ENCODE measurements at places on chromosomes 1 and 21.

- DNase-seq: no peak
Observed at GRCh38 chr1:226732856-226733291, 6.2 kb downstream of the ITPKB start.

GRCh38 chr1:244304656-244305055 lies 147.1 kb downstream of the ADSS2 start:
- no peak for DNase-seq

GRCh38 chr1:158147401-158147800 lies 33.3 kb upstream of the CD1D start:
- no peak for DNase-seq

- no peak for DNase-seq
Observed at GRCh38 chr1:41762251-41762650, 156.5 kb downstream of the HIVEP3 start.

DNA sequence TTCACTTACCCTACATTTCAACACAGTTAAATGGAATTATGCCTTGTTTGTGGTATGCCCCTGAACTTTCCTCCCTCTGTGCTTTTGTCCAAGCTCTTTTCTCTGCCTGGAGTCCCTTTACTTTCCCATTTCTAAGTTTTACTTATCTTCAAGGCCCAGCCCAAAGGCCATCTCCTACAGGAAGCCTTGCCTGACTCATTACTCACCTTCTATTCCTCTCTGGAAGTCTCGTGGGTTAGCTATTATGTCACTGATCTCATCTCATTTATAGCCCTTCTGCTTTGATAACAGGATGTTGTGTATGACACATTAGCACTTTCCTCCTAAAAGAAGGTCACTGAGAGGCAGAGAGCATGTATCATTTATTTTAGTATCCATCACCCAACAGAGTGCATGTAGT lies 78.8 kb upstream of the CD1D start:
- no peak for DNase-seq

GRCh38 chr1:147722124-147722523 lies 38.3 kb downstream of the GJA5 start:
- no peak for DNase-seq

DNA sequence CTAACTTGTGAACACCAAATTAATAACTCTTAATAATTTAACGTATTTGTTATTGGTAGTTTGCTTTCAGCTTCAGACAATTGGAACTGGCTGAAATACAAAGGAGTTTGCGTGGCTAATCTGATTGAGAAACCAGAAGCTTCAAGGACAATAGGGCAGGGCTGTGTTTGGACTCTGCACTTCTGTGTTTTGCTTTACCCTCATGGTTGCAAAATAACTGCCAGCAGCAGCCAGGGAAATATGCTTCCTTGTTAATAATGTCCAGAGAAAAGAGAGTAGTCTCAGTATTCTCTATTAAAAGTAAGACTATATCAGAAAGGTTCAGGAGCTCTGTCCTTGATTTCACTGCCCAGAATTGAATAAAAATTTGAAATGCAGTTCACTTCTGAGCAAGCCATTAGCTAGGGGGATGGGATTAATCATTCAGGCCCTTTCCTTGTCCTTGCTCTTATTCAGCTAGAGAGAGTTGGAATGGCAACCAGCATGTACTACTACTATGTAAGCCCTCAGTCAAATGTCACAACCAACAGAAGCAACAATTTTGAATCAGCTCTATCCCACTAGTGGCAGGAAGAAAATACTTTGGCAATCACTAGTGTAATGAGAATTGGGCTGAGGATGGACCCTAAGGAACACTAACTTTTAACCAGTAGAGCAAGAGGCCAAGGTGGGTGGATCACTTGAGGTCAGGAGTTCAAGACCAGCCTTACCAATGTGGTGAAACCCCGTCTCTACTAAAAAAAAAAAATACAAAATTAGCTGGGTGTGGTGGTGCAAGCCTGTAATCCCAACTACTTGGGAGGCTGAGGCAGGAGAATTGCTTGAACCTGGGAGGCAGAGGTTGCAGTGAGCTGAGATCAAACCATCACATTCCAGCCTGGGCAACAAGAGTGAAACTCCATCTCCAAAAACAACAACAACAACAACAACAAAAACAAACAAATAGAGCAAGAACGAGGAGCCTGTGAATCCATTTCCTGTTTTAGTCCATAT lies 76.8 kb downstream of the POU2F1 start:
- no peak for DNase-seq

GRCh38 chr1:221921936-221922335 lies 180.0 kb upstream of the DUSP10 start:
- no peak for DNase-seq

DNA sequence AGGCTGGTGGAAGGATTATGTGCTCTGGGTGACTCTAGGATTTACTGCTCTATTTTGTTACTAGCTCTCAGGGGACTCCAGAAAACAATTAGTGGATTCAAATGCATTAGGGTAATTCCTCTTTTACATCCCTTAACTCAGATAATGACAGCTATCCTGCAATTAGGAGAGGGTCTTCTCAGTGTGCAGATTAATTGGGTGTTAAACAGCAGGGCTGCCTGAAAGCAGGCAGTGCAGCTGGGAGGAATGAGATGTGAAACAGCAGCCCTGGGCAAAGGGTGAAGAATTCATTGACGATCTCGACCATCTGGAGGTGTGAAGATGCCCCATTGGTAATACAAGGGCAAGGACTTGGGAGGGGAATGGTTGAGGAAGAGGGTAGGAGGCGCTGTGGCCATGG lies 66.1 kb downstream of the HTR6 start:
- no peak for DNase-seq

- DNase-seq: peak; percentile 30
Observed at GRCh38 chr1:232629250-232630046, 485 bp downstream of the SIPA1L2 start.

GRCh38 chr1:174152427-174152826 lies 6.9 kb upstream of the RABGAP1L start:
- no peak for DNase-seq

GRCh38 chr1:68132426-68133130 lies 82.2 kb upstream of the DIRAS3 start:
- no peak for DNase-seq

DNA sequence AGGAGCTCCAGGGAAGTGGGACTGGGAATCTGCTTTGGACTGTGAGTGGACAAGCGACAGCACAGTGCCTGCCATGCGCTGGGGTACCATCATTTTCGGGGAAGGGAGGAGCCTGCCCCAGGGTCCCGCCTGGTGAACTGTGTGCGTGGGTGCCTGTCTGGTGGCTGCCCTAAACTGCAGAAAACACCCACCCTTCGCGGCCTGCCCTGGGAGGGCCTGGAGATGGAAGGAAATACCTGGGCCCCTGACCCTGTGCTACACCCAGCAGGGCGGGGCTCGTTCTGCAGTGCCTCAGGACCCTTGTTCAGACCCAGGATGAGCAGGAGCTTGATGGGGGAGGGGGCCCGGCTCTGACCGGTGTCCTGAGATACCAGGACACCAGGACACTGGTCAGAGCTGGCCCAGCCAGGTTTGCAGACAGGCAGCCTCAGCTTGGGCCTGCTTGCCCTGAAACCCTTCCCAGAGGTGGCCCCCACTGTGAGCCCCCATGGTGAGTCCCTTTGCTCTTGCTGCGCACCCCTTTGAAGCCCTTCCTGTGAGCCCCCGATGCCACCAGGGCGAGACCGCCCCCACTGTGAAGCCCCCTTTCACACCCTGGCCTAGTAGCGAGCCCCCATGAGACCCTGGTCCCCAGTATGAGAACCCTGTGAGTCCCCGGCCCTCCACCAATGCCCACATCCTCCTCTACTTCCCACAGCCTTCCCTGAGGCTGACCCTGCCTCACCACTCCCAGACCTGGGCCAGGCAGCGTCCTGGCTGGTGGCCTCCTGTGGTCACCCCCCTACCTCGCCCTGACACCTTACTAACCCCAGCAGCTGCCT lies 2.6 kb downstream of the GJC2 start:
- DNase-seq: no peak

- DNase-seq: no peak
Observed at GRCh38 chr1:26283279-26283853, 3.5 kb downstream of the SH3BGRL3 start.

- no peak for DNase-seq
Observed at GRCh38 chr1:77560741-77561140, 121.7 kb downstream of the ZZZ3 start.

GRCh38 chr1:38527373-38527966 lies 332.1 kb downstream of the RRAGC start:
- no peak for DNase-seq

DNA sequence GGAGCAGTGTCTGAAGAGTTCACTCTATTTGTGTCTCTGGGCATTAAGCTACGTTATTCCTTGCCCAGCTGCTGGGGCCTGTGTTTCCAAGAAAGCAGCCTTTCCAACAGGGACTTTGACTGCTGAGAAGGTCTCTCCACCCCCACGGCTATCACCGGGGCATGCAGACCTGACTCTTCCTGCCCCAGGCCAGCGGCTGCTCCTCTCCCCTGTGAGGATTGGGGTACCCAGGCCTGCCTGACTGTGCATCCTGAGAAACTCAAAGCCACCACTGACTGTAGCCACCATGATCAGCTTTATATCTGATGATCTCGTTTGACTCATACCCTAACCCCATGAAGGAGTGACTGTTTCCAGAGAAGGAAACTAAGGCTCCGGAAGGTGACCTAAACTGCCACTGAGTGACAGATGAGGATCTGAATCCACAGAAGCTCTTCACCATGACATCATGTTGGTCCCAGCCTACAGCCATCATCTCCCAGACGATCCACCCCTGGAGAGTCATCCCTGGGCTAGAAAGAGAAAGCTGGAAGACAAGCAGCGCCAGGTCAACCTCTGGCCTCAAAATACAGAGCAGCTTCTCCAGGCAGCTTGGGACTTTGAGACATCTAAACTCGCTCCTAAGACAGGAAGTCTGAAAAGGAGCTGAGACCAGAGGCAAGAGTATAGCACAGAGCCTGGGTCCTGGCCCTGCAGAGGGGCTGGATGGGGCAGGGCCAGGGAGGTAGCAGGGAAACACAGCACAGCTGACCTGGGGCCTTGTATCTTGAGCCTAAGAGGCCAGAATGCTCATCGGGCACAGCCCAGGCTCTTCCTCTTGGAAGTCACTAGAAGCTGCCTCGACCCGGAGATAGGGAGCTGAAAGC lies 244.0 kb upstream of the VAMP3 start:
- no peak for DNase-seq

GRCh38 chr1:153938996-153939395 lies 7.5 kb downstream of the DENND4B start:
- DNase-seq: no peak

GRCh38 chr1:165895451-165895871 lies 68.0 kb downstream of the UCK2 start:
- no peak for DNase-seq

DNA sequence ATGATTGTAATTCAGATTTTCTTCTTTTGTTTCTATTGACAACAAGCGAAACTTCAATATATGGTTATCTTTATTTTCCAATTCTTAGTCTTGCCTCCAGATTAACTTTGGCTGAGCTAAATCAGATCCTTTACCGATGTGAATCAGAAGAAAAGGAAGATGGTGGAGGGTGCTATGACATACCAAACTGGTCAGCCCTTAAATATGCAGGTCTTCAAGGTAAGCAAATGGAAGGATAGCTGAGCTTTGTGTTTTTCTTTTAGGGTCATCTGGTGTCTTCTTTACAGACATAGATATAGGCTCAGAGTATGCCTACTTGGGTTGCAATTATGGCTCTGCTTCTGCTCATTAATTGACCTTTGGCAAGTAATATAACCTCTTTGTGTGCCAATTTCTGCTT lies 37.7 kb downstream of the AGL start:
- DNase-seq: no peak

DNA sequence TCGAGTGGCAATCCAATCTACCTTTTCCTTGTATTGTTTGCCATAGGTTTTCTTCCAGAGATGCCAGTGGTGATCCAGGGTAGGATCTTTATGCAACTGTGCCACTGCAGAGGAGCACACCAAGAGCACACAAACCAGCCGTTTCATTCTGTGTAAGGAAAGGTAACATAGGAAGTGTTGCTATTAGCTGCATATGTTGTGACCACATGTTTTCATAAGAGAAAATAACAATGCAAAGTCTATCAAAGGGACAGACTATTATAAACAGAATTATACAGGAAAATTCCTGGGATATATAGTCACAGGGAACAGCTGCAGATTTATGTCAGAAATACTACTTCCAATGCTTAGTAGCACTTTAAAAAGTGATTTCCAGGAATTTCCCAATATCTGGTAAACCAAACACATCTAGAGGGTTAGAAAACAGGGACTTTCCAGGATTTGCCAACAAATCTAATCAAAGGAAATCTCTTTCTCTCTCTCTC lies 919 bp downstream of the CTSS start:
- no peak for DNase-seq

DNA sequence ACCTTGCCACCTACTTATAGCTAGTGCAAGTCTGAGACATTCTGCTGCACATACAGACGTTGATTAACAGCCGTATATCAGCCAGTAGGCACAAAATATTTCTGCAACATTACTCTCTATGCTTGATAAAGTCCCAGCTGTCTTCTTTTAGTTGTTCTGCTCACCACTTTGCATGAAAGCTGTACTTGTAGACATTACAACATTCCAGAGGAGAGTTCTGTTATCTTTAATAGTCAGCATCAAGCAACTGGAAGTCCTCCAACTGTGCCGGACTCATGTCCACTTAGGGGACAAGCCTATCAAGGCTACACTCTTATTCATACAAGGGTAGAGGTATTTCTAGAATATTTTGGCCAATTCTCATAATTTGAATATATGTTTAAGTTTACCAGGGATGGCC lies 50.0 kb downstream of the CACHD1 start:
- no peak for DNase-seq

- DNase-seq: no peak
Observed at GRCh38 chr1:39117899-39118450, 86.5 kb upstream of the MACF1 start.

DNA sequence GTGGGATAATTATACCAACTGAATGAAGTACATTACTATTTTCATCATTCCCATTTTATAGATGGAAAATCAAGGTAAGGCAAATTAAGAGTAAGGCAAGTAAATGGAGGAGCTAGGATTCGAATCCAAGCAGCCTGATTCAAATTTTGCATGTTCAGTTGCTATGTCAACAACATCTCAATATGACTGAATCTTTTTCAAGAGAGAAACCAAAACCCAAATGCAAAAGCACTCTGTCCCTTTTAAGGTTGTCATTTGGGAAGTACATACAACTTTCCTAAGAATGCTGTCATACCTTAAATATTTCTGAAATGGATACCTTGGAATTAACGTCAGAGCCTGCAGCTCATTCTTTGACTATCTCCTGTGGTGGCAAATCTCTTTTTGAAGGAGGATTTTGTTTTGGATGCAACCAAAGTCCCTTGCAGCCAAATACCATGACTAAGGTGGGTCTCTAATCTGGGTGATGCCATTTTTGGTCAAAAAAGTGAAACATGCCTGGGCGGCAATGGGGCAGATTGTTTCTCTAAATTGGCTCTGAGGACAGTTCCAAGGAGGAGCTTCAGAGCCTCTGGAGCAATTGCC lies 25.4 kb downstream of the ADAMTS1 start:
- no peak for DNase-seq

GRCh38 chr1:180652792-180653191 lies 21.0 kb downstream of the XPR1 start:
- DNase-seq: no peak

GRCh38 chr1:157574836-157575235 lies 22.5 kb upstream of the FCRL5 start:
- DNase-seq: no peak

Data from endothelial cell (in vitro differentiated cells).